ENCODE measurements at places on chromosomes 5 and 9. TPM values are rescaled to one million over a fixed set of nuclear protein-coding genes. Genes with fewer than 3 reads are reported as not detected.

The PRUNE2 gene
- total RNA-seq: 19.9 TPM

DNA sequence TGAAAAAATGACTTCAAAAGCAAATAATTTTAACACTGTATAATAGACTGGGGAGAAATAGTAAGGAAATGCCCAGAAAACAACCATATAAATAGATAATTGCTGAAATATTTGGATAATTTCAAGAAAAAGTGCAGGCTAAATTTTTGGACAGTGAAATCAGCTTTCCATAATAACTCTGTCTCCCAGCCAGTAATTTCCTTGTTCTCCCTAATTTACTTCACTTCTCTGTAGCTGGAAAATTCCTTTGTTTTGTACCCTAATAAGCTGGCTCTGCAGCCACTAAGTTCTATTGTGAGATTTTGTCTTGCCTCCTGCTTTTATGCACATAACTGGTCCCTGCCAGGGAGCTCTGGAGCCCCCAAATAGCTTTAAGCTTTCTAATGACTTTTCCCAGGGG is 27.7 kb downstream of the PRDM6 start:
- no peak for DNase-seq

- no peak for DNase-seq
Observed at GRCh38 chr9:633461-633860, 208.0 kb upstream of the DMRT1 start.

DNA sequence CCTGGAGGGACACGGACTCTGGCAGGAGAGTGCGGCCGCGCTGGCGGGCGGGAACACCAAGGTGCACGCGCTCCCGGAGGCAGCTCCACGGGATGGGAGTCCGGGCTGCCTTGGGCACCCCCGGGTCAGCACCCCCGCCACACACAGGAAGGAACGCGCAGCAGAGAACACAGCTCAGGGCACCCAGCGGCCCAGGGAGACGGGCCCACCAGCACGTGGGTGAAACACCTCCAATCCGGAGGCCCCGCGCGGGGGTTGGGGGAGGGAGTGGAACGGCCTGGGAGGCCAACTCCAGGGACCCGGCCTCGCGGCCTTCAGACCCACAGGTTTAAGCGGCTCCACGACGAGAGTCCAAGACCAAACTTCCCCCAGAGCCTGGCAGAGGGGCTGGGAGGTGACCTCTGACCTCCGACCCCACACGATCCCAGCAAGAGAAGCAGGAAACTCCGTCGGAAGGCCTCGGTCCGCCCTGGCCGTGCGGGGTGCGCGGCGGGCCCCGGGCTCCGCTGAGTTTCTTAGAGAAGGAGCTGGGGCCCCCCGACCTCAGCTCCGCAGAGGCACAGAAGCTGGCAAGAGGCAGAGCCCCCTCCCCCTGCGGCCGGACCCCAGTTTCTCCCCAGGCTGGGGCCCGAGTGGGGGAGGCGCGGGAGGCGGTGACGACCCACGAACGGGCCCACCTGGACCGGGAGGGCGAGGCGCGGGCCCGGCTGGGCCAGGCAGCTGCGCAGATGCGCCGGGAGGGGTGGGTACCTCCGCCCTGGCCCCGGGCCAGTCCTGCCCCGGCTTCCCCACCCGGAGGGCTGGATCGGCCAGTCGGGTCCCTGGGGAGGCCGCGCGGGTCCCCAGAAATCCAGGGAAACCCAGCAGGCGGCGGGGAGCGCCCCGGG is 851 bp downstream of the NACC2 start:
- DNase-seq: peak; percentile 89

DNA sequence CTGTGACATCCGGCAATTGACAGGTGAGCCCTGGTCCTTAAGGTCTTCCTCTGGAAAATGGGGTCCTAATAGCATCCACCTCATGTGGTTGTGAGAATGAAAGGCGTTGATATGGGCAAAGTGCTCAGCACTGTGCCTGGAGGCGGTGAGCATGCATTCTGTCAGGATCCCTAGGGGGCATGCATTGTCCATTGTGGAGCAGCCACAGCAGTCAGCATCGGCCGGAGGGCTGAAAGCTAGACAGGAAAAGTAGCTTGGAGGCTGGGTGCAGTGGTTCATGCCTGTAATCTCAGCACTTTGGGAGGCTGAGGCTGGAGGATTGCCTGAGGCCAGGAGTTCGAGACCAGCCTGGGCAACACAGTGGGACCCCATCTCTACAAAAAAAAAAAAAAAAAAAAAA is 122.2 kb downstream of the LHX2 start:
- no peak for DNase-seq
